Activated naive CD8-positive, alpha-beta T cell treated with anti-CD3 and anti-CD28 coated beads for 36 hours (primary cell): ENCODE measurements at places on chromosomes 4 and X.
A peak's percentile ranks its signal among the peaks of the same experiment; 100 is the strongest.

- no peak for DNase-seq
Observed at GRCh38 chr4:44522761-44523445, 74.3 kb upstream of the KCTD8 start.

DNA sequence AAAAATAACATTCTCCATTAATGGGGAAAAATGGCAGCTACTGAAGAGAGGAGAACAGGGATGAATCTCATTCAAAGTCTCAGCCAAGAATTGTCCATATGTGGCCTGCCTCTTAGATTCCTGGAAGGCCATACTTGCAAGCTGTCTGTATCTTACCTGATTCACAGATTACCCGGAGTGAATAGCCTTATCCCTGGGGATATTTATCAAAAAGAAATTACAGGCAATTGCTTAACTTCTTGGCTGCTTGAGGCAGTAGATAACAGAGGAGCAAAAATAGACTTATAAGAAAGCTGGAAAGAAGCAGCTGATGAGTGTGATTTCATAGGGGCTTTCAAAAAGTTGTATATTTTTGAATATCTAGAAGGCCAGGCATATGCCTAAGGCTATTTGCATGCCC lies 68.8 kb upstream of the PPP1R2C start:
- DNase-seq = no peak

DNA sequence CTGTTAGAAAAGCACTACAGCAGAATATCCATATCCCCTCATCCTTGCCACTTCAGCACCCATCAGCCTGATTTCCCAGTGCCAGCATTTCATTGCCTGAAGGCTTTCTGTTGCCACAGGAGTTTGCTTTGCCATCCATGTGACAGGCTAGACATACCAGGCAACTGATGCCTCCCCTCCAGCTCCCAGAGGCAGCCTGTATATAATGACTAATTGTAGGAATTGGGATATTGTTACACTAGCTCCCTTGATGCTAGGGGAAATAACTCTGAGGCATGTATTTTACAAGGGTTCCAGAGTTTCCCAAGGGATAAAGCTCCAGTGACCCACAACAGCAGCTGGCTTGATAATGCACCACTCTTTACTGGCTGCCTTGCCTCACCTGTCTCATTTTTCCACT lies 608.0 kb upstream of the FTHL17 start:
- DNase-seq = no peak

DNA sequence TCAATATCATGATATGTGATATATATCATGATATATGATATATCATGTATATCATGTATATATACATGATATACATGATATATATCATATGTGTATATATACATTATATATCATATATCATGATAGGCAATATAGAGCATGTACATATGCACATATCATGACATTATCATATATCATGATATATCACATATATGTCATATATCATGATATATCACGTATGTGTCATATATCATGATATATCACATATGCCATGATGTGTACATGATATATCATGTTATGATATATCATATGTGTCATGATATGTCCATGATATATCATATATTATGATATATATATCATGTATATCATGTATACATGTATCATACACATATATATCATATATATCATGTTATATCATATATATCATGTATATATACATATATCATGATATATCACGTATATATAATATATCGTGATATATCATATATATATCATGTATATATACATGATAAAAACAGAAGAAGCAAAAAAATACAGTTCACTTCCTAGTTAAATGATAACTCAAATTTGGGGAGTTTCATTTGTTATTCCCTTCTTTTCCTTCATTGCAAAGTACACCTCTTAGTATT lies 670.1 kb upstream of the EPHA5 start:
- no peak for DNase-seq

GRCh38 chr4:37847311-37847884 lies 20.9 kb downstream of the PGM2 start:
- no peak for DNase-seq

GRCh38 chr4:126375462-126376054 lies 1060.8 kb downstream of the FAT4 start:
- no peak for DNase-seq

DNA sequence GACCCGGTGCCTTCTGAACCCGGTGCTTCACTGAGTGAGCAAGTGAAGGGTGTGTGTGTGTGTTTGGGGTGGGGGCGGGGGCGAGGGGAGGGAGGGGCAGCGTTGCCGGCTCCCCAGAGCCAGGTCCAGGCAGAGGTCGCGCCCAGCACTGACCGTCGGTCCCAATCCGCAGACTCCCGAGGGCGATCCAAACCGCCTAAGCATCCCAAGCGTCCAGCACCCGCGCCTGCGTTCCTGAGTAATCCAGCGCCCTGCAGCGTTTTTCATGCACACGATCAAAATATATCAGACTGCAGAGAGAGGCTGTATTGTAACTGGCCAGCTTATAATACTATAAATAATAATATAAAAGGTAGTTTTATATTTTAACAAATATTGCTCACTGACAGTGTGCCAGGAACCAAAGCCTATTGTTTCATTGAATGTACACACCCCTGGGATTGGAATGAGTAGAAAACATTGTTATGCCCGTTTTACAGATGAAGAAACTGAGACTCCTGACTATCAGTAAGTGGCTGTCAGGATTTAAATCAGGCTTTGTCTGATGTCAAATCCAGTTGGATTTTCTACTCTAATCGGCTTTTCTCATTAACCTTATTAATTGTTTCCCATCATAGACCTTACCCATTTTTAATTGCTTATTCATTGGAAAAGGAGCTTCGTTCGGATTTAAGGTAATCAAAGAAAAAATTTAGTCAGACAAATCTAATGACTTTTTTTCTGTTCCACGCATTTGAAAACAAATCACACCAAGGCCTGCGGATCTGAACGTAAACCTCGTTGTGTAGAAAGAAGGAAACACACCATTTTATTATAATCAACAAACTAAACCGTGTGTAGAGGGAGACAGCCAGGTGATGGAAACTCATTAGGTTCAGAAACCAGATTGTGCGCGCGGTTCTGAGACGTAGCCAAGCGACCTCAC lies 4.0 kb upstream of the NKX3-2 start:
- no peak for DNase-seq

GRCh38 chrX:133229361-133229760 lies 11.2 kb upstream of the TFDP3 start:
- DNase-seq = no peak

DNA sequence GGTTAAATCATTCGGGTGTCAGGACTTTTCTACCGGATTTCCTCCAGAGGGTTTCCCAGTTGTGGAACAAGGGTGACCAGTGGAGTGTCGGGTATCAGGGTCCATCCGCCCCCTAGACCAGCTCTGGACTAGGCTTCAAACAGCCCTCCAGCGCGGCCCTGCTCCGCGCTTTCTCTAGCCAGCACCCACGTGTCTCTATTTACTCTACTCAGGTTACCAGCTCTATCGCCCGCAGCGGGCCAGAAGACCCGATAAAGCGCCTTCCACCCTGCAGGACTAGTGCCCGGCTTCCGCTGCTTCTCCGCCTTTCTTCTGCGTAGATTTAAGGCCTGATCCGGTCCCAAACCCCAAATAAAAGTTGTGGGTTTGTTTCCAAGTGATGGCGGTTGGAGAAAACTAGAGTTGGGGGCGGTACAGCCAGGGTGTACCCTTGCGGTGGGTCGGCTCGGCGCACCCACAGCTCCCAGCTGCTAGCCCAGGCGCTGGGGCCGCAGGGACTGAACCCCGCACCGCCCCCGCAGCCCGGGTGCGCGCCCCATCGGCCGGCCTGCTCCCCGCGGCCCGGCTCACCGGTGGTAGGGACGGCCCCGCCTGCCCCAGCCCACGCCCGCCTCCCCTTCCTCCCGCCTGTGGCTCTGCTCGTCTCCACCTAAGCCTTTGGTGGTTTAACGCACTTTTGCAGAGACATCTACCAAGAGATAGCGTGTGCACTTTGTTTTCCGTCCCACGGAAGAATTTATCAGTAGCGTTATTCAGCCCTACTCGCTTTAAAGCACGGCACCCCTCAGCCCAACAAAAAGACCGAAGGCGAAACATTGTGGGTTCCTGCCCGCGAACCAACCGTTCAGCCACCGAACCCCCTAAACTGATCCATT lies 2.1 kb downstream of the LEF1 start:
- peak; percentile 86 for DNase-seq

DNA sequence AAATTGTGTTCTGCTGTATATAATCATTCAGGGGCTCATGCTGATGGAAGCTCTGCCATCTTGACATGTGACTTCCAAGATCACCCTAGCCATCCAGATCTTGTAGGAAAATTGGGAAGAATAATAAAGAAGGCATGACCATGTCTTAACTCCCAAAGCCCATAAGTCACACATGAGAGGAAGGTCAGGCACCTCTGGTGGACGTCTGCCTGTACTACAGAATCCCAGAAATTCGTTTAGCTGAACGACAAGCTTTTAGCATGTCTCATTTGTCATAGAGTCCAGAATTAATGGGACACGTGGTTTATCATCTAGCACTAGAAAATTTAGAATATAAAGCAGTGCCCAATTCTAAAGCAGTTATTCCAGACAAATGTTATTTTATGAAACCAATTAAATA lies 212.7 kb downstream of the CENPC start:
- DNase-seq = no peak
